ENCODE measurements at places on chromosomes 4 and X. TPM values are rescaled to one million over a fixed set of nuclear protein-coding genes. Genes with fewer than 3 reads are reported as not detected.

MTTP gene
- total RNA-seq, result not detected

ATOH1 gene
- not detected for total RNA-seq

- no peak for DNase-seq
These were observed 20.0 kb downstream of the TMEM154 start for GRCh38 chr4:152659806-152660205.

DNA sequence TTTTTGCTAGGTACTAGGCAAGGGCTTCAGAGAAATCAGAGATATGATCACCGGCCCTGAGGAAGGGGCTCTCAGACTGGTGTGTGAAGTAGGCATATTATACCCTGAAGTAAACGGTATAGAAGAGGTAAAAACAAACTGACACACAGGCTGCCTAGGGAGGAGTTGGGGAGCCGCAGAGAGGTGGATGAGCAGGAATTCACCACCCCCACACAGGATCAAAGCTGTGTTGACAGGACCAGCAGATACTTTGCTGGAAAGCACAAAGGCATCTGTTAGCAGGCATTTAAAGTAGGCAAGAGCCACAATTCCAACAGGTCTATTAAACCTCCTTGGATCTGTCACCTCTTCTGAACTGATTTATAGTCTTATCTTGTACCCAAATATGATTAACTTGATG, 71.8 kb upstream of the GPR34 start:
- DNase-seq, result no peak

DNA sequence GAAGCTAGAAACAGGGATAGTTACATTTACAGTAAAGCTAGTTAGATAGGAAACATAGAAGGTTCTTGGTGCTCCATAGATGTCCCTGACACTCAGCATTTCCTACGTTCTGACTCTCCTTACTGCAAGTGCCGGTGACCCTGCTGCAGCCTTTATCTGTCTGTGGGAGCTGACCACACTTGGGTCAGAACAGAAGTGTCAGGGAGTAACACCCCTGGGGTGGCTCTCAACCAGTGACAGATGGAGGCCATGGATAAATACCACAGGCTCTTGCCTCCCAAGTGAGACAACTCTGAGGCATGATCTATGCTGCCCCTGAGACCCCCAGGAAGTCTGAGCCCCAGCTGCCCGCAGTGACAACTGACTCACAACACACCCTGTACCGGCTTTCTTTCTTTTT, 69.8 kb downstream of the ANXA3 start:
- no peak for DNase-seq

- no peak for DNase-seq
These were observed 394.5 kb downstream of the KCNIP4 start for GRCh38 chr4:21554066-21554465.

GRCh38 chr4:23884261-23884660, 5.6 kb downstream of the PPARGC1A start:
- DNase-seq, result no peak

DNA sequence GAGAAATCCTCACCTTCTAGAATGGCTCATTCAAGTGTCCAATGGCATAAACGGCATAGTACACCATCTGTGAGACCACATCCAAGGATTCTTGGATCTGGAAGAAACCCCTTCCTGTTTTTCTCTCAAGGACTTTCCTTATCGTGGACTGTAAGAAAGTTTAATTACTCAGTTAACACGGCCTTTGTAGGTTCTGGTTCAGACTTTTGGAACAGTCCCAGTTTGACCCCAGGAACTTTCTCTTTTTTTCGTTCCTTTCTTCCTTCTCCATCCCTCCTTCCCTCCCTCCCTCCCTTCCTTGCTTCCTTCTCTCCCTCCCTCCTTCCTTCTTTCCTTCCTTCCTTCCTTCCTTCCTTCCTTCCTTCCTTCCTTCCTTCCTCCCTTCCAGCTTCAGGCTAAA, 343.5 kb upstream of the SMIM31 start:
- no peak for DNase-seq

- peak; percentile 69 for DNase-seq
These were observed 277.1 kb upstream of the DIAPH2 start for GRCh38 chrX:96407501-96407900.

GRCh38 chr4:147590249-147590920, 26.8 kb upstream of the TMEM184C start:
- DNase-seq, result peak; percentile 64

ADGRG4 gene
- total RNA-seq, result 0.25 TPM

- DNase-seq, result no peak
These were observed 36.4 kb upstream of the ANKRD50 start for GRCh38 chr4:124748965-124749364.

TNMD gene
- not detected for total RNA-seq

DNA sequence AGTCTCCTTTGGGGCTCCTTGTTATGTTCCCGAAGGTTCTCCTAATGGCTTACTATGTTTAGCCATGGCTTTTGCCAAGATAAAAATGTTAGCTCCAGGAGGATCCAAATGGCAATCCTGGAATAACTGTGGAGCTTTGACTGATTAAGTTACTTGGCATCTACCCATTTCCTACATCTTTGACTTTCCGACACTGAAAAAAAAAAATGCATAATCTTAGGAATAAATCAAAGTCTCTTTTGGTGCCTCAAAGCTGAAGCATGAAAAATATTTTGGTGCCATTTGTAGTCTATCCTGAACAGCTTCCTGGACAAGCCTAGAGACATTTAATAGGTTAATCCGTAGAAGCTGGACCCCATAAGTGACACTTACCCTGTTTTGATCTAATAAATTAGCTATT, 191.7 kb downstream of the PALLD start:
- DNase-seq, result no peak

DNA sequence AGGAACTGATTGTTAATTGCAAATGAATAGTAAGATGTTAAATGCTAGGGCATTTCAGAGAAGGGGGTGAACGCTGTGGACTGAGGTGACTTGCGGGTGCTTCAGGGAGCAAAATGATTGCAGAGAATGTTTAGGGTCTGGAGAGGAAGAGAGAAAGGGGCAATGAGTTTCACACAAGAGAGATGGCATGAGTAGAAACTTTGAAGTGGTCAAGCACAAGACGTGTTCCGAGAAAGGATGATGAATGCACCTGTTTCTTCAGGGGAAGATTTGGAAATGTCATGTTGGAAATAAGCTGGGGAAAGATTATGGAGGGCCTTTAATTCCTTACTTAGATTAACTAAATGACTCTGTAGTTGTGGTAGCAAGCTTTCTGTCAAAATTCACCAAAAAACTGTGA, 43.4 kb downstream of the DTHD1 start:
- DNase-seq, result no peak

IL21 gene
- not detected for total RNA-seq

DNA sequence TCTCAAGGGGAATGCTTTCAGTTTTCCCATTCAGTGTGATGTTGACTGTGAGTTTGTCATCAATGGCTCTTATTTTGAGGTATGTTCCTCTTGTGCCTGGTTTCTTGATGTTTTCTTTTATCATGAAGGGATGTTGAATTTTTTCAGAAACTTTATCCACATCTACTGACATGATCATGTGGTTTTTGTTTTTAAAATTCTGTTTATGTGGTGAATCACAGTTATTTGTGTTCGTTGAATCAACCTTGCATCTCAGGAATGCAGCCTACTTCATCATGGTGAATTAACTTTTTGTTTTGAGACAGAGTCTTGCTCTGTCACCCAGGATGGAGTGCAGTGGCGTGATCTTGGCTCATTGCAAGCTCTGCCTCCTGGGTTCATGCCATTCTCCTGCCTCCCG, 263.1 kb upstream of the KLF3 start:
- DNase-seq, result no peak

DNA sequence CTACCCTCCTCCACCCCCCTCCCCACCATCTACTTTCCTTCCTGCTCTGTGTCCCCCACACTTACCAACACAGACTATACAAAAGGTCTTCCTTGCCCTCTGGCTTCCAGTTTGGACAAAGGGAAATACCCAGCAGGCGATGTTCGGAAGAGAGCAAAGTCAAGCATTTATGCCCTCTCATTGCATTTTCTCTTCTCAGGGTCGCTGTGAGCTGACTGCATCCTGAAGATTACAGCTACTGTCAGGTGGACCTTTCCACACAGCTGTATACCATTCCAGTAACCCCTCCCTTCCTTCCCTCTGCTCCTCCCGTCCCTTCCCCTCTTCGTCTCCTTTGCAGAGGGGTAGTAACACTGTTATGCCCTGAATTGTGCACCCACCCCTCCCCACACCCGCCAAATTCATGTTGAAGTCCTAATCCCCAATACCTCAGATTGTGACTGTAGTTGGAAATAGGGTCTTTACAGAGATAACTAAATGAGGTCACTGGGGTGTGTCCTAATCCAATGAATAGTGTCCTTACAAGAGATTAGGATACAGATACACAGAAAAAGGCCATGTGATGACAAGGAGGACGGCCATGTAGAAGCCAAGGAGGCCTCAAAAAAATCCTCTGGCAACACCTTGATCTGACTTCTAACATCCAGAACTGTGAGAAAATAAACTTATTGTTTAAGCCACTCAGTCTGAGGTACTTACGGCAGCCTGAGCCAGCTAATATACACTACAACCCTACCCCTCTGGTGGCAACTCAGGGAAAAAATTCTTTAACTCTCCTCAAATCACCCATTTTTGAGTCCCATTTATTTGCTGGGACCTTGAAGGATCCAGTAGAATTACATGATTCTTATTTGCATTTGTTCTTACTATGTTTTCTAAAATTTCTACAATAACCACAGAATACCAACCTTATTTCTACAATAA, 11.7 kb downstream of the MORF4L2 start:
- no peak for DNase-seq

GRCh38 chr4:174707051-174707676, 121.9 kb downstream of the GLRA3 start:
- DNase-seq, result no peak

- no peak for DNase-seq
These were observed 59.2 kb downstream of the PTPN13 start for GRCh38 chr4:86653237-86653865.

DNA sequence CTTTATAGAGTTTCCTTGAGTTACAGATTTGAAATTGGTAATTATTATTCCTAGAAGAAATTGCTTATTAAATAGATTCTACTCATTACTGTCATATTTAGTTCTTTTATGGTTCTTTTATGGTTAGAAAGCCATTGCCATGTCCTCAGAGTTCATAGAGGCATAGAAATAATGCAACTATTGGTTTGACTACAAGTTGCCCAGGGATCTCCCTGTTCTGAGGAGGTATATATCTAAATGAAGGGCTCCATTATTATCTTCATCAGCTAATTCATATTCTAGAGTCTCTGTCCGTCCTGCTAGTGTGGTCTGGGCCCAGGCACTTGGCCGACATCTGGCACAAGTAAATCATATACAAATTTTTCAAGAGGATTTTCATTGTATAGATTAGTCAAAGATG, 535.7 kb downstream of the PPP4R3C start:
- no peak for DNase-seq

HSFX2 gene
- total RNA-seq, result not detected

Measured in GM23248 (cell line).